ENCODE measurements at places on chromosomes 4 and X.

DNA sequence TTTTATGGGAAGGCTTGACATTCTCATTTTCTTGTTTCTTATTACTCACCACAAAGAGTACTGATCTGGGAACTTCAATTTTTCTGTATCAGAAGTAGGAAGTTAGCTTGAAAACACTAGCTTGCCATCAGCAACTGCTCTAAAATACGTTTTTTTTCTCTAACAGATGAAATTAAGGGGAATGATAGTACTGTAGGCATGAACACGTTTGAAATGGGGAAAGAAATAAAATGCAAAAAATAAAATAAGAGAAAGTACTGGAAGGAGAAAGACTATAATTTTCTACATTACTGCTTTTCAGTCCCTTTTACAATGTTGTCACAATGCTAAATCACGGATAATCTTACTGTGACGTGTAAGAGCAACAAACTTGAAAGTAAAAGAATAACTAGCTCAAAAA is 1.5 kb downstream of the RADX start:
- DNase-seq, result peak; percentile 1

- DNase-seq, result no peak
Measured at GRCh38 chr4:46830971-46831454, 78.0 kb downstream of the COX7B2 start.

GRCh38 chr4:37765741-37766140 is 60.7 kb upstream of the PGM2 start:
- no peak for DNase-seq

DNA sequence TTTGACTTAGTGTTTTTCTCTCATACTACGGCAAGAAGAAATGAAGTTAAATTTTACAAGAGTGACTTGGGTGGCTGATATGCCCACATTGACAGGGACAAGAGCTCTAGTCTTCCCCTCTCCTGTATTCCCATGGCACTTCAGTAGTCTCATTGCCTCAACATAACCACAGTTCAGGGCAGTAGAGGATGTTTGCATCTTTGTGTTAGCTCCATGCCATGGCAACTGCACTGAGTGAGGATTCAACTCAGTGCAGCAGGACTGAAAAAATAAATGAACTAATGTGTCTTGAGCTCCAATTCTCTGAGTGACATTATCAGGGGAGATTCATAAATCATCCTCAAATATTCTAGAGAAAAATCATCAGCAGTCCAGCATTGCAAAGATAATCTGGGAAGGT is 78.8 kb downstream of the TET2 start:
- no peak for DNase-seq

DNA sequence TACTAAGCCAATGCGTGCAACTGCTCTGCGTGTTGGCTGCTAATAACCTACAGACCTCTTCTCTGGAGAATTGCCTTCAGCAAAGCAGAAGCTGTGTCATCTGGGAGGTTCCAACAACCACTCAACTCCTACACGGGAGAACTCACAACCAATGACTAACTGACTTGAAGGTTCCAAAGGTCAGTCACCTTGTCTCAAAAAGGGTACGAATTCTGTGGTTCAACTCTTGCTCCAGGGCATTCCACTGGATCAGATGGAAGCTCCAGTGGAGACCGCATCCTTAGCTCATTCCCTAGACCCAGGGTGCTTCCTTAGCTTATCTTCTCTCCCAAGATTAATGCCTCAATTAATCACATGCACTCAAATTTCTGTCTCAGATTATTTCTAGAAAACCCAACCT is 222.7 kb downstream of the CHIC2 start:
- DNase-seq, result no peak

- DNase-seq, result no peak
Measured at GRCh38 chr4:72966652-72967051, 102.9 kb downstream of the COX18 start.

- no peak for DNase-seq
Measured at GRCh38 chrX:93760163-93760562, 86.2 kb downstream of the FAM133A start.

- no peak for DNase-seq
Measured at GRCh38 chrX:15814771-15815365, 24.6 kb downstream of the ZRSR2 start.

- peak; percentile 80 for DNase-seq
Measured at GRCh38 chr4:17128268-17128667, 229.8 kb upstream of the LDB2 start.

- no peak for DNase-seq
Measured at GRCh38 chrX:13085526-13085925, 41.1 kb upstream of the FAM9C start.

- DNase-seq, result peak; percentile 32
Measured at GRCh38 chrX:153924149-153924861, 1.8 kb downstream of the ARHGAP4 start.

DNA sequence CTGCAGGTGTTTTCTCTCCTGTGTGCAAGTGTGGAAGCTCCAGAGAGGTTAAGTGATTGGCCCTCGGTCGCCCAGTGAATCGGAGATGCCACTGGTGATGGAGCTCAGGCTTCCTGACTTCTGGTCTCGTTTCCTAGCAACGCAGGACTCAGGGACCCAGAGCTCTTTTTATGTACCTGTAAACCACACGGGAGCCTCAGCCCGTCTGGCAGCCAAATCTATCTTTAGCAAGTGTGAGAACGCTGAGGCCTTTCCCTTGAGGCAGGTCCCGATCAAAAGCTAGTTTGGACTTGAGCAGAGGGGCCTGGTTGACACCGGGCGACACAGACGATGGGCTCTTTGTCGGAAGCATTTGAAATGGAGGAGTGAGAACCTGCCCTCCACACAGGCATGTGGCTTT is 116.8 kb downstream of the SORCS2 start:
- DNase-seq, result no peak

GRCh38 chr4:70704215-70704930 is 16.0 kb downstream of the UTP3 start:
- peak; percentile 91 for DNase-seq

- DNase-seq, result peak; percentile 16
Measured at GRCh38 chrX:17470136-17470535, 95.1 kb downstream of the NHS start.

GRCh38 chr4:128844931-128845330 is 35.4 kb downstream of the JADE1 start:
- no peak for DNase-seq

- DNase-seq, result peak; percentile 9
Measured at GRCh38 chr4:17218786-17219185, 293.1 kb downstream of the QDPR start.

- no peak for DNase-seq
Measured at GRCh38 chr4:19329077-19329476, 922.6 kb upstream of the SLIT2 start.

GRCh38 chr4:23877758-23878229 is 12.1 kb downstream of the PPARGC1A start:
- peak; percentile 59 for DNase-seq

Data from foreskin fibroblast (primary cell).